ENCODE measurements at places on chromosomes 5 and 9.
A peak's percentile ranks its signal among the peaks of the same experiment; 100 is the strongest.

GRCh38 chr5:109911731-109912130, 222.0 kb downstream of the MAN2A1 start:
- DNase-seq = peak; percentile 12

GRCh38 chr9:122923947-122924346, 7.4 kb downstream of the ZBTB26 start:
- no peak for DNase-seq

DNA sequence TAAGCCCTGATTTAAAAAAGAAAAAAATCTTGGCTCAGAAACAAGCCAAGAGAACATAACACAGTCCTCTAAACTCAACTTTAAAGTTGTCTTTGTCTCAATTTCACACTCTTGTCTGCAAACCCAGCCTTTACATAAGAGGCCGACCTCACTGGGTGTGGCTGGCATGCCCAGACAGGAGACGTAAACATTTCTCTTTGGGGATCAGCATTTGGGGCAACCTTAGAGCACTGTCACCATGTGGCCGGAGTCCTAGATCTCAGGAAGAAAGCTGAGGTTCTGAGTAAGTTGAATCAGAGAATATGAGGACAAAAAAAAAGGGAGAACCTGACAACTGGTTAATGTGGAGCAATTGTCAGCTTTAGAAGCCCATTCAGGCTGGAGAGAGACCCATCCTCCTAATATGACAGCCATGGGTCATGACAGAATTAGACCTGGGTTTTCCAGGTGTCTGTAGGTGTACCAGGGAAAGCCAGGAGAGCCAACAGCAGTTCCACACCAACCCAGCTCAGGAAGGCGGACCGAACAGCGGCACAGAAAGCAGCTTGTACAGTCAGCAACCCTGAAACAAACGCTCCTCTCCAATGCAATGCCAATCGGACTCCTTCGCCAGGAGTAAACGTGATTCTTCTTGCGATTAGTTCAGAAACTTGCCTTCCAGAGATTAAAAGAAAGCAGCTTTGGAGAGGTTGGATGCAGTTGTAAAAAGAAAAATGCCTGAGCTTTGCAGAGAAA, 97.9 kb upstream of the MAP3K1 start:
- DNase-seq = no peak

GRCh38 chr9:77794985-77795384, 146.9 kb upstream of the GNA14 start:
- no peak for DNase-seq

DNA sequence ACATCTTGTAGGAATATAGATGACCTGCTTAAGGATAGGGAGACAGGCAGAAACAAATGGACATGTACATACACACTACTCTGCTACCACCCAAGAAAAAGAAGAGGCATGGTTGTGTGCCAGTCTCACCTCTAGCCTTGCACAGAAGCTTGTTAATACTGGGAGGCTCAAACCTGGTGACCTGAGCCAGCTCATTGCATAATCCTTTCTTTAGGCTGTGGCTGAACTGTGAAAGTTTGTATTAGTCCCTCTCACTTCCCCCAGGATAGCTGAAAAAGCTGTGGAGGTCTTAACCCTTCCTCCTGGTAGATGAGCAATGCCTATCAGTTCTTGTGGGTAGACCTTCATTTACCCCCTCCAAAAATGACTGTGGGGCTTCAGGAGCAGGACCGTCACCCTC, 28.7 kb downstream of the TPD52L3 start:
- DNase-seq = no peak

DNA sequence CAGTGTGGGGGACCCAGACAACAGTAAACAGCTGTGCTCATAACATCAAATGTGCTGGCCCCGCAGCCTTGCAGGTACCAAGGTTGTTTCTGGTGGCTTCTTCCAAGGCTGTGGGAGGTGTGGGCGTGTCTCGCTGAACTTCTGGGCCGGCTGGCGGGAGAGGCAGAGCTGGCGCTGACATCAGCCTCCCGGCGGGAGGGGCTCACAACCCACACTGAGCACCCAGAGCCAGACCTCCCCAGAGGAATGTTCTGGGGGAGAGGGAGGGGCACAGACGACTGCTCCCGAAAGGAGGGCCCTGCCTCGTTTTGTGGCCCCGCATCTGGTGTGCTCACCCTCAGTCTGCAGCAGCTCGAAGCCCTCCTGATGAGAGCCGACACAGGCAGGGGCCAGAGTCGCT, 6.9 kb upstream of the SLC12A7 start:
- no peak for DNase-seq

- DNase-seq = no peak
Measured at GRCh38 chr5:122751293-122751782, 23.5 kb upstream of the SNX2 start.

GRCh38 chr9:131017067-131017466, 8.1 kb downstream of the LAMC3 start:
- DNase-seq = no peak

- no peak for DNase-seq
Measured at GRCh38 chr9:100590481-100590880, 12.6 kb downstream of the CAVIN4 start.

GRCh38 chr5:67941614-67942401, 273.7 kb upstream of the PIK3R1 start:
- DNase-seq = no peak

- no peak for DNase-seq
Measured at GRCh38 chr9:124013309-124014210, 2.0 kb downstream of the LHX2 start.

DNA sequence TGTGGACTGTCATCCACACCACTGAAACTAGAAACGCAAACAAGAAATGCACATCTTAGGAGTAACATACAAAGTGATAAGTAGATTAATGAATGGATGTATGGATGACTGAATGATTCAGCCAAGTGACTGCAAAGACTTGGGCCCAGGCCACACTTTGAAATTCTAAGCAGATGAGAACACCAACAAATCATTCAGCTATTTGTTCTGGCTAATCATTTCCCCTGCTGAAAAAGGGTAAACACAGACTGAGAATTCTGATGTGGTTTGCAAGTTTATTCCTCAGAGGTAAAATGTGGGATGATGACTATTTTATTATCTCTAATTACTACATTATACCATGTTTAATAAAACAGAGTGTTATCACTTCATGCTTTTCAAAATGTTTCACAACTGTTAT, 163.2 kb upstream of the ADAMTS16 start:
- no peak for DNase-seq

DNA sequence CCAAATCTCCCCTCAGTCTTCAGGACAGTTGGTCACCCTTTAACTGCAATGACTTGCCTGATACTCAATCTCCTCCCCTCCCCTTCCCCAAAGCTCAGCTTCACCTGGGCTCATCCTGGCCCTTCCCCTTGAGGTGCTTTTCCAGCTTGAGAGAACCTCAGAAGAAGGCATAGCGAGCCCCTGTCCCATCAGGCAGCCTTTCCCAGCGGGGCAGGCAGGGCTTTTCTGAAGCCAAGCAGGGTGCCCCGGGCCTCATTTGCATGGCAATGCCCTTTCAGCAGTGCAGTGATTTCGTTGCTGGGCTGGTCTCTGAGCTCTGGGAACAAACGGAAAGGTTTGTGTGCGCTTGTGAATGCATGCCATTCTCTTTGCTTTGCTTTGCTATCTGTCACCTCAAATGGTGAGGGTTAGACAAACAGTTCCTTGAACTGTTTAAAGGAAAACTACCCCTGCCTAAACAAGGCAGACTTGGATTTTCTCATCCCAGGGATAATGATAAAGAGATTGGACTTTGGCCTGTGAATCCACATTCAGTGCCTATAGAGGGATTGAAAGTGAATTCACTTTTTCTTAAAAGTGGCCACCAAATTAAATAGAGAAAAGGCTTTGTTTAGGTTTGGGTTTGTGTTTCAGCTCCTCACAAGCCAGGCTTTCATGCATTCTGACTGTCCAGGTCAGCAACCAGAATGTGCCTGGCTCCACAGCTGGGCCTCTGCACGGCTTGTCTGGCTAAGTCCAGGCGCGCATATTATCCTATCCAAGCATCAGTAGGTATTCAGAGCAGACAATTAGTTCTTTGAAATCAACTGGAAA, 165.3 kb downstream of the ZNF608 start:
- DNase-seq = no peak

GRCh38 chr5:76406014-76406413, 2.9 kb downstream of the IQGAP2 start:
- DNase-seq = no peak

GRCh38 chr9:100474082-100474923, 1.4 kb downstream of the TMEFF1 start:
- DNase-seq = no peak

GRCh38 chr5:143054480-143054941, 284.3 kb downstream of the ARHGAP26 start:
- no peak for DNase-seq

GRCh38 chr9:14294659-14295058, 19.3 kb downstream of the NFIB start:
- DNase-seq = no peak

DNA sequence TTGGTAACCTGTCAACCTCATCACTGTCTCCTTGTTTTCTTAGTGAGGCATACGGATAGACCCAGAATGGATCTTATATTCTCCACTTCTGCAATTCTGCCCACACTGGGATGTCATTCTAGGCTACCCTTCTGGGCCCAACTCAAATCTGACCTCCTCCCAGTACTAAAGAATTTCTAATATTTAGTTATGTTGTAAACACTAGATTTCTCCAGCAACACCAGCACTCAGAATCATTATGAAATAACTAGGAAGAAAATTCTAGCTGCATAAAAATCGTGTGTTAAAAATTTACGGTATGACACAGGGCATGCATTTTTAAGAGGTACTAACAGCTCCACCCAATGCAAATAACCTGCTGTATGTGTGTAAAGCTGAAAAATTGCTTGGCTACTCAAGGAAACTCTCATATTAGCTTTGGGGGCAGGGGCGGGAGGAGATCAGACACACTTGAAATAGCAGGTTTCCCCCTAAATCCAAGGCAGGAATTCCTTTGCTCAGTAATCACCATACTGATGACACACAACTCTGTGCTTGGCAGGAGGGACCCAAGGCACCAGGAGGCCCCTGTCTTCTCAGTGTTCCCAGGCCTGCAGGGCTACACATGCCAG, 27.3 kb downstream of the MACROH2A1 start:
- DNase-seq = no peak

- no peak for DNase-seq
Measured at GRCh38 chr9:109903515-109904138, 123.6 kb downstream of the PALM2AKAP2 start.

DNA sequence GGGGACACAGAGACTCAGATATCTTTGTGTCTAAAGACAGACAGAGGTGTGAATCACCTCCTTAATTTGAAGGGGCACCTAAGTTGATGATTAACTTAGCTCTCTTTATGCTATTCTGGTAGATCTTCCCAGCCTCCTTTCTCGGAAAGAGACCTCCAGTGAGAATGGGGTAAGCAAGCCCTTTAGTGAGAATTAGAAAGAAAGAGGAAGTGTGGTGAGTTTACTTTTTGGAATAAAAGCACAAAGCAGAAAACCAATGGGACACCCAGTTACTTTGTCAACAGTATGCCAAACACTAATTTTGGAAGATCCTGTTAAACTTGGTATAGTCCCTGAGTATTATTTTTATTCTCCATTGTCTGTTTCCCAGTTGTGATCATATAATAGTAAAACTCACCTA, 302.8 kb upstream of the RASA1 start:
- no peak for DNase-seq

GRCh38 chr5:10232386-10232785, 17.3 kb downstream of the ATPSCKMT start:
- DNase-seq = no peak
